Activated CD8-positive, alpha-beta memory T cell treated with anti-CD3 and anti-CD28 coated beads for 4 hours (primary cell): ENCODE measurements at places on chromosomes 5 and 9.

GRCh38 chr9:32725066-32725860 lies 58.1 kb upstream of the TMEM215 start:
- no peak for DNase-seq

DNA sequence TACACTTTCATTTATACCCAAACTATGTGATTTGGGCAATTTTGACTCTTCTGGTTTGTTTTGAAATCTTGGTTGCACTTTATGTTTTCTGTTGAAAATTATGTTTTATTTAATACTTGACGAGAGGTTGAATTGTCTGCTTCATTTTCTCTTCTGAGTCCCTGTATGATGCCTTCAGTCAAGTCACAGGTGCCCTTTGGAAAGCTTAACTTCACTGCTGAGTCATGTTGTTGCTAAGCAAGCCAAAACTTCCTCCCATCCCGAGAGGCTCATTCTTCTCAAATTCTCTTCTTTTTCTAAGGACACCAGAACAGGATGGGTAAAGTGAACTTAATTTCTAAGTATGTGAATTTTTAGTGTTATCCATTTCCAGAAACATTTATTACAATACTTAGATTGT lies 455.3 kb upstream of the PTGER4 start:
- no peak for DNase-seq

DNA sequence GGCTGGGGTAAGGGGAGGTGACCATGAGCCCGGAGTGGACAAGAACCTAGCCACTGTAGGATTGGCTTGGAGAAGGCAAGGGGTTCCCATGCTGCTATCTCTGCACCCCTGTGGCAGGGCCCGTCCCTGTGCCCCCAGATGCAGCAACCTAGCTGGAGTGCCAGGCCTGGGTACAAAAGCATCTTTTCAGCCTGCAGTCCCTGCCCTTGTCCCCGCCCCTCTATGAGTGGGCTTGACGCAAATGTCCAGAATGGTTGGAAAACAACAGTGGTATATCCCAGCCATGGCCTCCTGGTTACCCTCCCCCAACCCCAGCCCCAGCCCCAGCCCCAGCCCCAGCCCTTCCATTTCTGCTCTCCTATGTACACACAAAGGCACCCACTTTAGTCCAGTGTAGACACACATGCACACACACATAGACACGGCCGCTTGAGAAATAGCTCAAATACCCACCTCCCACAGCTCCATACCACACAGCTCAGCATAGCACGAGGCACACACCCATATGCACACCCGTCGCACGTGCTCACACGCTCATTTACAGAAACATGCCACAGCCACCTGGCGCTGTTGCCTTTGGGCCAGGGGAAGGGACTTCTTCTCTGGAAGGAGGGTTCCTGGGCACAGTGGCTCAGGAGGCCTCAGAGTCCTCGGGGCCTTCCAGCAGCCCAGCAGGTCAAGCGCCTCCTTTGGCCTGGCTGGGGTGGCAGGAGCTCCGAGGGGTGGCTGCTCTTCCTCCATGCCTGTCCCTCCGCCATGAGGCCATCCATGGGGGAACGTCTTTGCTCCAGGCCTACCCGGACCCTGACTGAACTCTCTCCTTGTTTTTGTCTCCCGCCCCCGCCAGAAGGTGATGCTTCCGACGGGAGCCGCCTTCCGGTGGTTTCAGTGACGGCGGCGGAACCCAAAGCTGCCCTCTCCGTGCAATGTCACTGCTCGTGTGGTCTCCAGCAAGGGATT lies 34.1 kb downstream of the CXXC5 start:
- no peak for DNase-seq

- no peak for DNase-seq
Observed at GRCh38 chr5:75366787-75367186, 29.8 kb downstream of the HMGCR start.

DNA sequence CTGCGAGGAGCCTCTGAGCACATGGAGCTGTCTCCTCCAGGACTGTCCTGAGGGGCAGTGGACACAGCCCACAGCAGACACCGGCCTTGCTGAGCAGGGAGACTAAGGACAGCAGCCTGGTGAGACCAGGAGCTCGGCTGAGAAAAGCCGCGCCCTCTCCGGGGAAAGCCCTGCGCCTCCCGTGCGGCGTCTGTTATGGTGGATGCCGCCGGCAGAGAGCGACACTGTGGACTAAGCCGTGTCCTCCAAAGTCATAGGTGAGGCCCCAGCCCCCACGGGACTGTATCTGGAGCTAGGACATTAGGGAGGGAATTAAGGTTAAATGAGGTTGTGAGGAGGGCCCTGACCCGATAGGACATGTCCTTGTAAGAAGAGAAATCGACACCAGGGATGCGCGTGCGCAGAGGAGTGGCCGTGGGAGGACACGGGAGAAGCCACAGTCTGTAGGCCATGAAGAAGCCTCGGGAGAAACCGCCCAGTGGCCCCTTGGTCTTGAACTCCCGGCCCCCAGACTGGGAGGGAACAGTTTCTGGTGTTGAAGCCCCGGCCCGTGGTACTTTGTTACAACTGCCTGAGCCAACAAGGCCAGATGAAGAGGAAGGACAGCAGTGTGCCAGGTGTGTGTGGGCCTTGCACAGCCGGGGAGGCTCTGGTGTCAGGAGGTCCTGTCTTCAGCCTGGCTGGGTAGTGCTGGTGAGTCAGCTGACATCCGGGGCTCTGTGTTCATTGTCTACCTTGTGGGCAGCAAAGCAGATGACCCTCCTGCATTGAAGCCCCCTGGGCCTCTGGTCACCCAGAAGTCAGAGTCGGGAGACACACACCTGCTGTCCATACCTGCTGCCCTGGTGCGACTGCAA lies 22.1 kb downstream of the MRPL36 start:
- DNase-seq: no peak

GRCh38 chr9:101087426-101087825 lies 58.9 kb downstream of the PLPPR1 start:
- DNase-seq: no peak

DNA sequence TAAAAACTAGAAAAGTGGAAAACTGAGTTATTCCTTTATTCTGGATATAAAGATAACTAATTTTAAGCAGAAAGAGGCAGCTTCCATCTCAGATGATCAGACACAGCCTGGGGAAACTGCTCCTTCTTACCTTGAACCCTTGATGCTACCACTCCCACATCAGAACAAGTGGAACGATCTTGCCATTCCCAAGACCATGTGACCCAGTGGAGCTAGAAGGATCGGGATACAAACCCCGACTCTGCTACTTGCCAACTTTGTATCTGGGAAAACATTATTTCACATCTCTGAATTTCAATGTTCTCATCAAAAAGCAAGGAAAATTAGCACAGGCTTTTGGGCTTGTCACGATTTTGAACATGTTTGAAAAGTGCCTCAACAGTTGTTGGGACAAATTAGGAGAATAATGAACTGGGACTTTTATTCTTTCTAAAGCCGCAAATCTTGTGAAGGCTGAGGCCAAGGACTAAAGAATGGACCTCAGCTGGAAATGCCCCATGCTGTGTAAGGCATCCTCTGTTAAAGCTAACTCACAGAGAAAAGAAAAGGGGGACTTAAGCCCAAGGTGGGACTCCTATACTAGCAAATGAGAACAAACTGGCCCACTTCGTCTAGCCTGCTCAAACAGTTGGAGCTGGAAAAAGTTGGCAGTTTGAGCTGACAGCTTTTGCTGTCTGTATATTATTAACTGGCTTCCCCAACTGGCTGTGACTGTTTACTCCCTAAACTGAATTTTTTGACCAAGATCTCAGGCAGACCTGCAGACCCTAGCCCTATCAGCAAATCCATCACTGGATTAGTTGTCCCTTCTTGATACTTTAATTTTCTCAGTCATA lies 552.3 kb downstream of the EFNA5 start:
- no peak for DNase-seq

- DNase-seq: no peak
Observed at GRCh38 chr9:113563826-113564497, 100.4 kb downstream of the RGS3 start.

- DNase-seq: no peak
Observed at GRCh38 chr5:135208903-135209721, 175.1 kb upstream of the PITX1 start.

GRCh38 chr5:158117467-158118160 lies 258.7 kb upstream of the CLINT1 start:
- no peak for DNase-seq

DNA sequence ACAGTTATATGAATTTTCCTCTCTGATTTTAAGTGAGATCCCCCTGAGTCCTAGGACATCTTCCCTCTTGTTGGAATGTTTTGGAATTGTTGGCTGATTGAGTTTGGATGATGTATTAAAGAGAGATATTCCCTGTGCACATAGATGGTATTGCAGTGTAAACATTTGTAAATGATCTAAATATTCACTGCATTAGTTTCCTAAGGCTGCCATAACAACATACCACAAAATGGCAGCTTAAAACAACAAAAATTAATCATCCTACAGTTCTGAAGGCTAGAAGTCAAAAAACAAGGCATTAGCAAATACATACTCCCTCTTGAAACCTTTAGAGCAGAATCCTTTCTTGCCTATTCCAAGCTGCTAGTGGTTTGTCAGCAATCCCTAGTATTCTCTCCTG lies 38.0 kb upstream of the MROH2B start:
- DNase-seq: no peak

GRCh38 chr5:64688391-64688790 lies 1.9 kb upstream of the SHISAL2B start:
- no peak for DNase-seq

DNA sequence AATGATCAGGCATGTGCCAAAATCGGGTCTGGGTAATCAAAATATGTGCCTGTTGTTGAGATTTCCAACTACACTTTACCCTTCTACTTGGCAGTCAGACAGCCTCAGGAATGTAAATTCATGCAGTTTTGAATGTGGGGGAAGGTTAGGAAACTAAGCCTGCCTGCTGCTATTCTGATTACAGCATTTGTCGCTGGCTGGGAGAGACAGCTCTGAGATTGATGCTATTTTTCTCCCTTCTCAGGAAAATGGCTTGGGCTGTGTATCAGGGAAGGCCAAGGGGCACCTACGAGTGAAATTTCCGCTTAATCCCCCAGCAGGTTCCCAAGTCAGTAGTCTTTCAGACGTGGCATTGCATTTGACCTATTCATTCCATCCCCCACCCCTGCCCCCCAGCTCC lies 3.6 kb upstream of the RGS7BP start:
- DNase-seq: no peak

DNA sequence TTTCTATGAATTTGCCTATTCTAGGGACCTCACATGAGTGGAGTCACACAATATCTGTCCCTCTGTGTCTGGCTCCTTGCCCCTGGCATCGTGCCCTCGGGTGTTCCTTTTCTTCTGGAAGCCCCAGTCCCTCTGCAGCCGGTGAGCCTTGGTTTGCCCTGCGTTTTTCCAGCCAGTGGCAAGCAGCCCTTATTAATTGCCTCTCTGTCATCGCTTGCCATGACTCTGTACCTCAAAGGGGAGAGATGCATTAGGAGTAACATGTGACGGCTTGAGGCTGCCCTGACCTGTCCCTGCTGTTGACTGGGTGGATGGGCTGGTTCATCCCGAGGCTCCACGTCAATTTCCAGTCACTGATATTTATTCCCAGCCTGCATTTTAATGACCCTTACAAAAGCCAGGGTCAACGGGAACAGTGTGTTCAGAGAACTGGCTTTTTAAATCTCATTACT lies 87.3 kb downstream of the CFAP90 start:
- no peak for DNase-seq

- no peak for DNase-seq
Observed at GRCh38 chr5:130616161-130616560, 548.9 kb downstream of the HINT1 start.

GRCh38 chr9:6495466-6495865 lies 82.5 kb downstream of the UHRF2 start:
- DNase-seq: no peak

DNA sequence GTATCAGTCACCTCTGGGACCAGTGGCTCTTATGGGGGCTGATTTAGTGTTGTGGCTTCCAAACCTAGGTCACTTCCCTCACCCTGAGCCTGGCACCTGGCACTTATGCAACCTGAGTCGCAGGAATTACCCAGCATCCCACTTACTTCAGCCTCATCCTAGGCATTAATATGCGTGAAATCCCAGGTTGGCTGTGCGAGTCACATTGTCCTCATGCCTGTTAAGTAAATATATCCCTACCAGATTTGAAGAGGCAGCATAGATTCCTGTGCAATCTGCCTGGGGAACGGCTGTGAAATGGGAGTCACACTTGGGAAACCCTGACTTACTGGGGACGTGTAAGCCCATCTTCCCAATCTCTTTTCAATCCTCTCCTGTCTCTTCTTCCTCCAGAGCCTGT lies 42.7 kb upstream of the AKNA start:
- no peak for DNase-seq

DNA sequence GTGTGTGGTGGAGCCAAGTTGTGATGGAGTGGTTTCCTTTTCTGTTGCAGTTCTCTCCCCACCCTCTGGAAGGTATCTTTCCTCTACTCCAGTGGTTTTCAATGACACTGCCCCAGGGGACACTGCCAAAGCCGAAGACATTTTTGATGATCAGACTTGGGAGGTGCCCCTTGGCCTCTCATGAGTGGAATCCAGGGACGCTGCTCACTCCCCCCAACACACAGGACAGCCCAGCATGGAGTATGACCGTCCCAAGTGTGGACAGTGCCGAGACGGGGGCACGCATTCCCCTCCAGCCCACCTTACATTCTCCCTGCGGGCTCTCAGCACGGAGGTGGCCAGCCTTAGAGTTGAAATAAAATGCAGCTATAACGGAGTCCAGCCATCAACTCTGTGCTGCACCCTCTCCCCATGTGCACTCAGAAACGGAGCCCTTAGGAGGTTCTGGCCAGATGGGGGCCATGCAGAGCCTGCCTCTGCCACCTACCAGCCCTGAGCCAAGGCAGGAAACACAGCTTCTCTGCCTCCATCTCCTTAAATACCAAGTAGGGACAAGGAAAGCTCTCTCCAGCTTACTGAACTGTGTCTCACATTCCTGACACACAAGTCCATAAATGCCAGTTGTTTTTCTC lies 150.8 kb downstream of the ROR2 start:
- DNase-seq: no peak

GRCh38 chr5:89930591-89931392 lies 478.8 kb downstream of the CETN3 start:
- DNase-seq: no peak

DNA sequence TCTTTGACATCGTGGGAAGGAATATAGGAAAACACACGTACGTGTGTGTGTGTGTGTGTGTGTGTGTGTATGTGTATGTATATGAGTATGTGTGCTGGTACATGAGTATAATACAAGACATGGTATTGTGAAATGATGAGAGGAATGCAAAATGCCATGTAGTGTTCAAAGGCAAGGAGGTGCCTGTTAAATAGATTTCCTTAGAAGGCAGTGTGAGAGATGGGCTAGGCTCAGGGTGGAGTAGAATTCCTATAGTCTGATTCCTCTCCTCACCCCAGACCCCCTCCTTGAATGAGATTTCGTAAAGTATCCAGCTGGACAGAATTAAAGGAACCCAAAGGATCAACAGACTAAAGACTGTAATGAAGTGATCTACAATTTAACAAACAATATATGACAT lies 11.1 kb downstream of the GPR21 start:
- DNase-seq: no peak

GRCh38 chr9:36793277-36793676 lies 220.6 kb downstream of the MELK start:
- DNase-seq: no peak

- no peak for DNase-seq
Observed at GRCh38 chr5:151450605-151451004, 3.2 kb downstream of the SLC36A1 start.
